ENCODE measurements at places on chromosomes 5 and 9.

DNA sequence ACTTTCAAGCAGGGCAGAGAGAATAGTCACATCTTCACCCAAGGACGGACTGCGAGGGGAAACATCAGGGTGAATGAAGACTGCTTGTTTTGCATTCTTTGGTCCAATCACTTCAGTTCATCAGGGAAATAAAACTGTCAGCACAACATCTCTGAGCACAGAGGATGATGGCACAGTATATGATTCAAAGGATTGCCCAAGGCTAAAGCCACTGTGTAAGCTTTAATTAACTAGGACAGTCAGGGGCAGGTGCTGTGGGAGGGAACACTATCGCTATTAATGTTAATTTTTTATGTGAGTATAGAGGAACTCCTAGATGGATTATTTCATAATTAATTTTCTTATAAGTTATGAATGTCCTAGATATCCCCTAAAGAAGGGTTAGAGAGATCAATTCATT is 112.1 kb downstream of the BASP1 start:
- DNase-seq: no peak

- DNase-seq: no peak
Observed at GRCh38 chr9:37424686-37425297, 2.3 kb downstream of the GRHPR start.

DNA sequence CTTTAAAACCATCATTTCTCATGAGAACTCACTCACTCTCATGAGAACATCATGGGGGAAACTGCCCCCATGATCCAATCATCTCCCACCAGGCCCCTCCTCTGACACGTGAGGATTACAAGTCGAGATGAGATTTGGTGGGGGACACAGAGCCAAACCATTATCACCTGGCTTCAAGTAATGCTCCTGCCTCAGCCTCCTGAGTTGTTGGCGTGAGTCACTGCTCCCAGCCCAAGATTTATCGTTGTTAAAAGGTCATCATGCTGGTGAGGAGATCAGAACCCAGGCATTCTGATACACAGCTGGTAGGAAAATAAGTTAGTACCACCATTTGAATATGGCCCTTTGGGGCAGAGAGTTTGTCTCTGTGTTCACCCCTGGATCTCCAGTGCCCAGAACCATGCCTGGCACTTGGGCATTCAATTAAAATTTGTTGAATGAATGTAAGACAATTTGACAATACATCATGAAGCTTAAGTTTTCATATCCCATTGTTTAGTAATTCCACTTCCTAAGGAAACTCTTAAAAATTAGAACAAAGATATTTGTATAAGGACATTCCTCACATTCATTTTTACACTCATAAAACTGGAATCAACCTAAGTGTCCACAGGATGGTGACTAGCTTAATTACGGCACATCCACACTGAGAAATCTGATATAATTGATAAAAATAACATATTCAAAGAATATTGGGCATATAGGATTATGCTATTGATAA is 58.0 kb upstream of the COL15A1 start:
- DNase-seq: no peak

GRCh38 chr9:731474-731873 is 110.0 kb upstream of the DMRT1 start:
- DNase-seq: no peak

DNA sequence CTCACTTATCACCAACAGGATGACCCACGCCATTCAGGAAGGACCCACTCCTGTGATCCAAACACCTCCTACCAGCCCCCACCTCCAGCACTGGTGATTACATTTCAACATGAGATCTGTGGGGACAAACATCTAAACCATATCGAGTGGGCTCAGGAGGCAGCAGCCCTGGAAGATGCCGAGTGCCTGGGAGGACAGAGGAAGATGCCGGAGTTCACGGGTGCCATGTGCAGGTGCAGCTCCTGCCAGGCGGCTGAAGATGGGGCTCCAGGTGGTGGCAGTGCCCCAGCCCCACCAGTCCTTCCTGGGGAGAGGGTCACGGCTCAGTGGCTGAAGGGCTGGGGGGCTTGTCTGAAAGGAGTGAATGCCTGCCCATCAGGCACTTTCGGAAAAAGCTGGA is 6.1 kb upstream of the CEP72 start:
- no peak for DNase-seq

DNA sequence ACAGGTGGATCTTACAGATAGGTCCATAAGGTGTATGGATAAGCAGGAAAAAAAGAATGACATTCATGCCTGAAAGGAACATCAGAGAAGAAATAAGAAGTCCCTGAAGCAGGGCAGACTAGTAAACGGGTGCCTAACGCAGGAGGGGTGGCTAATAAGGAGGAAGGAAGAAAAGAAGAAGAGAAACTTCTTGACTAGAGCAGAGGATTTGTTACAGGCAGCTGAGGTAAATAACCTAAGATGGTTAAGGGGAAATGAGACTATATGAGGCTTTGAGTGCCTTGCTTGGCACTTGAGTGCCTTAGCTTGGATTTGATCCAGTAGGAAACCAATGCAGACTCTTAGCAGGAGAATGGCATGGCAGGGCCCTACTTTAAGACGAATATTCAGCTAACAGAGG is 313.5 kb upstream of the PDE4D start:
- peak; percentile 32 for DNase-seq
